Endodermal cell (in vitro differentiated cells): ENCODE measurements at places on chromosomes 2 and 18. TPM values are rescaled to one million over a fixed set of nuclear protein-coding genes. Genes with fewer than 3 reads are reported as not detected.

POTEJ gene
- total RNA-seq, result not detected in 2 replicates

SOX11 gene
- total RNA-seq, result 35.1 and 35.9 TPM in 2 replicates

SLC9A2 gene
- total RNA-seq, result 0.47 TPM in 1 of 3 replicates, not detected in the others

PSTPIP2 gene
- total RNA-seq, result 9.2 and 10.6 TPM in 2 replicates

ELOA2 gene
- not detected in 2 replicates for total RNA-seq

SERTAD2 gene
- total RNA-seq, result 20.3 to 34.1 TPM (median 21.4 TPM) in 3 replicates

CHRND gene
- not detected in 3 replicates for total RNA-seq

TBR1 gene
- 1.2 to 5.7 TPM (median 2.0 TPM) in 3 replicates for total RNA-seq

ZSWIM2 gene
- total RNA-seq, result not detected in 2 replicates

CROCC2 gene
- not detected in 2 replicates for total RNA-seq

KLHL29 gene
- 2.1 and 2.4 TPM in 2 replicates for total RNA-seq

TNFRSF11A gene
- total RNA-seq, result 15.2 to 35.6 TPM (median 34.5 TPM) in 3 replicates

CDK15 gene
- total RNA-seq, result 0.16 and 0.35 TPM in 2 replicates

SALL3 gene
- total RNA-seq, result 5.0 to 10.0 TPM (median 9.5 TPM) in 3 replicates

ZC3H6 gene
- 7.0 and 8.0 TPM in 2 replicates for total RNA-seq

HSBP1L1 gene
- 2.6 to 3.4 TPM (median 2.6 TPM) in 3 replicates for total RNA-seq

HDAC4 gene
- 29.6 and 45.7 TPM in 2 replicates for total RNA-seq

SPR gene
- 6.5 to 13.7 TPM (median 12.3 TPM) in 3 replicates for total RNA-seq

SNRNP27 gene
- 53.2 and 56.2 TPM in 2 replicates for total RNA-seq

EPAS1 gene
- total RNA-seq, result 1.9 and 2.0 TPM in 2 replicates

NMUR1 gene
- 0.09 to 0.29 TPM (median 0.25 TPM) in 3 replicates for total RNA-seq

EVA1A gene
- 1.5 to 2.2 TPM (median 1.8 TPM) in 3 replicates for total RNA-seq

CTNNA2 gene
- 7.7 and 8.9 TPM in 2 replicates for total RNA-seq

NTSR2 gene
- total RNA-seq, result not detected in 2 replicates

SLC4A3 gene
- total RNA-seq, result 13.4 to 15.8 TPM (median 13.8 TPM) in 3 replicates

FBXO15 gene
- 0.77 and 1.3 TPM in 2 replicates for total RNA-seq

LYG2 gene
- not detected in 2 replicates for total RNA-seq

WDR43 gene
- 72.8 and 77.7 TPM in 2 replicates for total RNA-seq

ESPNL gene
- 0.15 and 0.25 TPM in 2 replicates for total RNA-seq

DOK6 gene
- total RNA-seq, result 5.9 to 8.1 TPM (median 7.7 TPM) in 3 replicates

GALNT3 gene
- 5.6 to 9.3 TPM (median 8.3 TPM) in 3 replicates for total RNA-seq

REG3A gene
- not detected in 3 replicates for total RNA-seq
